ENCODE measurements at places on chromosomes 2 and 18. TPM values are rescaled to one million over a fixed set of nuclear protein-coding genes. Genes with fewer than 3 reads are reported as not detected.

ZEB2 gene
- polyA plus RNA-seq = 17.2 TPM

LINC00305 gene
- 1.5 TPM for polyA plus RNA-seq

SRBD1 gene
- polyA plus RNA-seq = 6.7 TPM

GLB1L gene
- polyA plus RNA-seq = 6.6 TPM

MROH2A gene
- polyA plus RNA-seq = not detected

GRCh38 chr2:223751012-223751411 is 86.4 kb downstream of the AP1S3 start:
- no peak overlapping the region for H3K4me3 ChIP-seq
- no peaks in the 10 kb centered on the region for H3K36me3 ChIP-seq
- H3K4me1 ChIP-seq = no peaks in the 10 kb centered on the region
- DNase-seq = no peak

GRCh38 chr2:239164335-239164871 is 236.4 kb downstream of the HDAC4 start:
- no peaks in the 10 kb centered on the region for H3K36me3 ChIP-seq
- no peak overlapping the region for H3K27ac ChIP-seq
- H3K4me3 ChIP-seq = no peak overlapping the region
- no peak for DNase-seq

DNA sequence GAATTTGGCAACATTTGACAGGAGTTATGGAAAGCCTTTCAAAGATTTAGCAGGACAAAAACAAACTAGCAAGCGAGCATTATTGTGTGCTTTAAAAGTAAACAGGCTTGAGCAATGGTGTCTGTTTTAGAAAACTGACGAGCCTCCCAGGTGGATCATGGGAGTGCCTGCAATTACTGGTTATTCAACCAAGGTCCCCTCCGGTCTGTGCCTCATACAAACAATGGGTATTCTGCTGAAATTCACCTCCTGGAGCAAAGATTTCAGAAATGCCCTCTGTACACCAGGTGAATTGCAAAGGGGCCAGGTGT is 22.4 kb downstream of the RTP5 start:
- H3K36me3 ChIP-seq = no peaks in the 10 kb centered on the region
- H3K4me1 ChIP-seq = peaks cover 6% of the 10 kb centered on the region

- no peaks in the 10 kb centered on the region for H3K4me1 ChIP-seq
- no peak overlapping the region for H3K27ac ChIP-seq
- no peaks in the 10 kb centered on the region for H3K27me3 ChIP-seq
- DNase-seq = no peak
- no peaks in the 10 kb centered on the region for H3K36me3 ChIP-seq
Observed at GRCh38 chr2:95525294-95526035, 40.9 kb upstream of the TRIM43B start.

GRCh38 chr18:71450257-71450656 is 1093.9 kb downstream of the CBLN2 start:
- H3K4me3 ChIP-seq = no peak overlapping the region
- no peak for DNase-seq
- no peaks in the 10 kb centered on the region for H3K36me3 ChIP-seq
- no peaks in the 10 kb centered on the region for H3K4me1 ChIP-seq
- no peaks in the 10 kb centered on the region for H3K27me3 ChIP-seq

- no peaks in the 10 kb centered on the region for H3K4me1 ChIP-seq
- no peaks in the 10 kb centered on the region for H3K36me3 ChIP-seq
- no peak overlapping the region for H3K27ac ChIP-seq
- H3K4me3 ChIP-seq = no peak overlapping the region
Observed at GRCh38 chr2:181394741-181395437, 62.3 kb upstream of the ITGA4 start.

- H3K27me3 ChIP-seq = no peaks in the 10 kb centered on the region
- no peak overlapping the region for H3K4me3 ChIP-seq
- H3K4me1 ChIP-seq = no peaks in the 10 kb centered on the region
- no peak overlapping the region for H3K27ac ChIP-seq
- no peaks in the 10 kb centered on the region for H3K36me3 ChIP-seq
- no peak for DNase-seq
Observed at GRCh38 chr2:210458395-210458794, 18.2 kb downstream of the LANCL1 start.

DNA sequence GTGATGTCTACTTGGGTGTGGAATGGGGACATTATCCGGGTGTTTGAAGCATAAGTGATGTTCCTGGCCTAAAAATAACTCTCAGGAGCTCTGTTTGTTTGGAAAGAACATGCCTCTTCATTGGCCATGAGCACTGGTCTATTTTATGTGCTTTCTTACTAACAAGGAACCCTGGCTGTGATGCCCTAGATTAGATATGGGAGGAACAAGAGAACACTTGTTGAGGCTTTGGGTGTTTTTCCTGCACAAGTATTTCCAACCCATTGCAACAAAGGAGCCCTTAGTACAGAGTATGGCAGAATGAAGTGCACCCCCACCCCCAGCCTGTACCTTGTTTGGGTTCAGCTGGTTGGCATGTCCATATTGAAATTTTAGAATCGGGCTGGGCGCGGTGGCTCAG is 95.9 kb downstream of the SLC4A3 start:
- DNase-seq = no peak
- no peaks in the 10 kb centered on the region for H3K36me3 ChIP-seq
- H3K27me3 ChIP-seq = no peaks in the 10 kb centered on the region
- no peak overlapping the region for H3K27ac ChIP-seq
- H3K4me3 ChIP-seq = no peak overlapping the region

- H3K4me3 ChIP-seq = no peak overlapping the region
- peaks cover 5% of the 10 kb centered on the region for H3K4me1 ChIP-seq
- no peak overlapping the region for H3K27ac ChIP-seq
Observed at GRCh38 chr2:15920696-15921095, 19.7 kb upstream of the MYCN start.

- H3K27me3 ChIP-seq = no peaks in the 10 kb centered on the region
- peaks cover 7% of the 10 kb centered on the region for H3K36me3 ChIP-seq
- DNase-seq = no peak
- peak overlapping the region; percentile 93 for H3K27ac ChIP-seq
- H3K4me3 ChIP-seq = peak overlapping the region; percentile 6
Observed at GRCh38 chr18:49487711-49488310, 777 bp upstream of the C18orf32 start.

GRCh38 chr2:9793156-9793917 is 49.9 kb upstream of the TAF1B start:
- H3K4me1 ChIP-seq = peaks cover 1% of the 10 kb centered on the region
- no peaks in the 10 kb centered on the region for H3K27me3 ChIP-seq
- no peak overlapping the region for H3K27ac ChIP-seq

GRCh38 chr2:129004485-129004884 is 685.8 kb upstream of the HS6ST1 start:
- no peak overlapping the region for H3K4me3 ChIP-seq
- no peaks in the 10 kb centered on the region for H3K4me1 ChIP-seq
- H3K27ac ChIP-seq = no peak overlapping the region
- no peaks in the 10 kb centered on the region for H3K27me3 ChIP-seq
- no peak for DNase-seq
- H3K36me3 ChIP-seq = no peaks in the 10 kb centered on the region

- no peaks in the 10 kb centered on the region for H3K27me3 ChIP-seq
- no peak overlapping the region for H3K27ac ChIP-seq
- no peak overlapping the region for H3K4me3 ChIP-seq
- DNase-seq = no peak
- H3K4me1 ChIP-seq = no peaks in the 10 kb centered on the region
Observed at GRCh38 chr2:34602262-34602661, 1003.2 kb upstream of the FAM98A start.

DNA sequence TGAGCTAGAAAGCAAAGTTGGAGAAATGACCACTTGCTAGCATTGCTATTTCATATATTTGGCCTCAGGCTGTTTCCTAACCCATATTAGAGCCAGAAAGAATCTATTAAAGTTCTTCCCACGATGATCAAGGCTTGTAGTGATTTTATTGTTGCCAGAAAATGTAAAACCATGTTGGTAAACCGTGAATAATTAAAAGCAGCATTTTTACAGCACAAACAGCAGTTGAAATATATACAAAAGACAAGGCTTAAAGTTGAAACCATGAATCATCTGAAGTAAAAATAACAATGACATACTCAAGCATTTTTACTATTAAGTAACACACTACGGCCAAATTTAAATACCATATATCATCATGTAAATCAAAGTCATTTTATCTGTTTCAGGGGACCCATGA is 27.7 kb upstream of the DSC3 start:
- H3K36me3 ChIP-seq = no peaks in the 10 kb centered on the region
- no peaks in the 10 kb centered on the region for H3K4me1 ChIP-seq
- DNase-seq = no peak
- H3K4me3 ChIP-seq = no peak overlapping the region

DNA sequence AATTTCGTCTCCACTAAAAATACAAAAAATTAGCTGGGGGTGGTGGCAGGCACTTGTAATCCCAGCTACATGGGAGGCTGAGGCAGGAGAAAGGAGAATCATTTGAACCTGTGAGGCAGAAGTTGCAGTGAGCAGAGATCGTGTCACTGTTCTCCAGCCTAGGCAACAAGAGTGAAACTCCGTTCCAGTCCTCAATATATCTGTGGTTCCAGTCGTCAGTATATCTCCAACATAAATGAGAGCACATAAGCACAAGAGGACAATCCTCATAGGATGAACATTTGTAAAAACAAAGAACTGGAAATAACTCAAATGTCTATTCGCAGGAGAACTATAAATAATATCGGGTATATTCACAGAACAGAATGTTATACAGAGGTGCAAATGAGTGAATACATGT is 13.1 kb upstream of the PLEK start:
- H3K36me3 ChIP-seq = no peaks in the 10 kb centered on the region
- H3K4me1 ChIP-seq = no peaks in the 10 kb centered on the region
- no peak for DNase-seq
- no peaks in the 10 kb centered on the region for H3K27me3 ChIP-seq
- no peak overlapping the region for H3K27ac ChIP-seq

GRCh38 chr2:201176081-201176481 is 6.9 kb upstream of the CASP10 start:
- H3K27ac ChIP-seq = no peak overlapping the region
- H3K4me3 ChIP-seq = no peak overlapping the region
- no peaks in the 10 kb centered on the region for H3K36me3 ChIP-seq

- no peak overlapping the region for H3K27ac ChIP-seq
- H3K4me1 ChIP-seq = no peaks in the 10 kb centered on the region
- no peak overlapping the region for H3K4me3 ChIP-seq
Observed at GRCh38 chr2:188588235-188588634, 296.6 kb downstream of the GULP1 start.
